ENCODE measurements at places on chromosomes 2 and 18.

DNA sequence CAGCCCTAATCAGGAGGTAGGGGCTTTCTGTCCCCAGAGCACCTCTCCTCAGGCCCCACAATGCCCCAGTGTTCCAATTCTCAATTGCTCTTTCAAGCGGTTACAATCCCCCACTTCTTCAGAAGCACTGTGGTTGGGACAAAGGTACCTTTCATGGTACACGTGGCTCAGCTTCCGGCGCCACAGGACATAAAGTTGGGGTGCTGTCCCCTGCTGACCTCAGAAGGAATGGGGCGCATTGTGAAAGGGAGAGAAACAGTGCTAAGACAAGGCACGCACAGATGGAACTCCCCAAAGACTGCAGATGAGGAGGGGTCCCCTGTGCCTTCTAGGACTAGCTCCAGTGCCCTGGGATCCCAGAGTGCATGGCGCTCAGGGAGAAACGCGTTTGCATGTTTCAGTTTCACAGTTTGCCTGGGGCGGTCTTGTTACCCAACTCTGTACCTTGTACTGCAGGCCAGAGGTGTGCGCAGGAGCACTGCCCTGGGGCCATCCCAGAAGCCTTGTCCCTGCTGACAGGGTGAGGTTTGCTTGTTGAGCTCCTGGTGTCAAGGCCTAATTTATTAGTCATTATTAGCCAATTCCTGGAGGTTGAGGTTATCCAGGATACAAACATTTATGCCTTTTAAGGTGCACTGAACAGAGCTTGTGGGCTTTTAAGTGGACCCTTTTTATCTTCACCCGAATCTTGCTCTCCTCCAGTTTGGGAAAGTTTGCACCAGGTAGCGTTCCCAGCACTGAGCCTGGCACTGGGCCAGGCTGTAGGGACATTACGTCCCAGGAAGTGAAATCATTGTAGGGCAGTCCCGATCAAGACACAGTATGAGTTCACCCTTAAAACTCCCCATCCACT, 7.6 kb downstream of the CNDP1 start:
- peak; percentile 74 for DNase-seq

- no peak for DNase-seq
These were observed 1.4 kb downstream of the STAT4 start for GRCh38 chr2:191149391-191149790.

GRCh38 chr18:22509423-22509822, 91.7 kb upstream of the CTAGE1 start:
- no peak for DNase-seq

- DNase-seq = peak; percentile 68
These were observed 6.5 kb upstream of the WNT6 start for GRCh38 chr2:218852911-218853667.

DNA sequence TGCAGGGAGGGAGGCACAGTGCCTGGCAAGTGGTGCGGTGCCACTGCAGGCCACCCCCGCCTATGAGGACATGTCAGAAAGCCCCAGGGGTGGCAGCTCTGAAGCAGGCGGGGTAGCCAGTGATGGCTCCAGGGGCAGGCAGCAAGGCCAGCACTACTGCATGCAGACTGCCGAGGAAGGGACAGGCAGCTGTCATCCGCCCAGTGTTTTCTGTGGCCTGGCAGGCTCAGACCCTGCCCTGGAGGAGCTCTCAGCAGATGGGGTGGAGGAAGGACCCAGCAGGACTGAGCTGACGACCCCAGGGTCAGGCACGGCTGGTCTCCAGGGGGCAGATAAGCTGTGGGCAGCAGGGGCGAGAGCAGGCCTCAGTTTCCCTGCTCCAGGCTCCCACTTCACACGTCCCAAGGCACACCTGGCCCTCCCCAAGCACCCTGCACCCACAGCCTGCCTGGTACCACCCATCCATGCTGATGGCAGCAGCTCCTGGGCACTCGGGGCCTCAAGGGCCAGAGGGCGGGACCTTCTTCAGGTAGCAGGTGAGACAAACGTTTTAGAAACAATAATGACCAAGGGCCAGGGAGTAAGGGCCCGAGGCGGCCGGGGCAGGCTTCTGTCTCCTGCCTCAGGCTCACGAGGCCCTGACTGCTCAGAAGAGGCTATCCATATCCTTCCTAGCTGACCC, 48.5 kb downstream of the HS6ST1 start:
- DNase-seq = no peak

GRCh38 chr2:111176867-111177266, 56.2 kb downstream of the BCL2L11 start:
- no peak for DNase-seq

DNA sequence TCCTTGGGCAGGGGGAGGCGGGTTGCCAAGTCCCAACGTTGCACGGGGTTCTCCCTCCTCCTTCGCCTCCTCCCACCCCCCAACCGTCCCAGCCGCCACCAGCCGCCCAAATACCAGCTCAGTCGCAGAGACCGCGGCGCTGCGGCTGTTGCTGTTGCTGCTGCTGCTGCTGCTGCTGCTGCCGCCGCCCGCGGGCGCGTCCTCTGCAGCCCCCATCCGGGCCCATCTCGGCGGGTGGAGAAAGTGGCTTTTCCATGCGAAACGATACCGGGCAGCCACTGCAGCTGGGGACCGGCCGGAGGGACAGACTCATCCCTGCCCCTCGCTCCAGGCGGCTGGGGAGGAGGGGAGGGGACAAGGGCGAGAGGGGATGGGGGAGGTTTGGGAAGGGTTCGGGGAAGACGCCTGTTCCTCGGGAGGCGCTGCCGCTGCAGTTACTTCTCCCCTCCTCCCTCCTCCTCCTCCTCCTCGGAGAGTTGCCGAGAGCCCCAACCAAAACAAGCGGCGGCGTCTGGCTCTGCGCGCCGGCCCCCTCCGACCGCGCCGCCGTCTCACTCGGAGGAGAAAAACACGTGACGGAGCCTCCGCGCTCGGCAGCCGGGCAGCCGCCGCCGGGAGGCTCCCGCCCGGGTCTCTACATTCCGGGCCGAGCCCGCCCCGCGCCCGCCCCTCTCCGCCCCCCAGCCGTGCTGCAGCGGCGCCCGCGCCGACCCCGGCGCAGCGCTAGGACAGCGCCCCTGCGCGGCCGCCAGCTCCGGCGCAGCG, at the start of gene IRS1:
Gene IRS1, minus strand, starts transcription at position 610 of the 765 bp plus-strand sequence. CDS start 1,082 bp downstream, outside the sequence.
- DNase-seq = peak; percentile 62

GRCh38 chr2:50449306-50449705, 582.6 kb downstream of the NRXN1 start:
- no peak for DNase-seq

DNA sequence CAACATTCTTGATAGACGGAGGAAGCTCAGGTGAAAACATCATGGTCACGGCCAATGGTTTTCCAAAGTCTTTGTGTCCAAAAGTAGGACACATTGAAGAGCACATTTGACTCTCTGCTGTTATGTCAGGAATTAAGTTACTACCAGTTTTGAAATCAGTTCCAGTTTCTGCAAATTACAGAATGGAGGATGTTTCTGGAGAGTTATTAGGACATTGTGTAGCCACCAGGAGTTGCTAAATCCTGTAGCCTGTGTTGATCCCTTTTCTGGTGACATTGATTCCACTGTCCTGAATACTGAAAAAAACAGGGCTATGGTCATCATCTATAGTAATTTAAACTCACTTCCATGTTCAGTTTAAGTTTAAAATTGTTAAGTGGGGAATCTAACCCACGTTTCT, 15.3 kb downstream of the UPP2 start:
- no peak for DNase-seq

Measured in SK-MEL-5 (cell line).